ENCODE measurements at places on chromosomes 6 and 20.

DNA sequence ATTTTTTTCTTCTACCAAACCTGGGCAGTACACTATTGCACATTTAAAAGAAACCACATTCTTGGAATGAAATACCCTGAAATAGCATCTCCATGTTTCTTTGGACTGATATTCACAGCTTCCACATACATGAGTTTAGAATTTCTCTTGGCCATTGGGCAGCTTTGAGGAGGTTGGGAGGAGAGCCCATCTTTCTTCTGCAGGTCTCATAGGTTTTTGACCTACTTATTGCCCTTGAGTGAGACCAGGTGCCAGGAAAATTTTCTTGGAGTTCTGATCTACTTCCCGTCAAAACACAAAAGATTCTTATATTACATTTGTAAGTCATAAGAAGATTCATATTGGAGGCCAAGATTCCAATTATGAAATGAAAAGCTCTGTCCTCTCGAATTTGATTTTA is 212.0 kb downstream of the IBTK start:
- no peak for DNase-seq

- DNase-seq = no peak
Measured at GRCh38 chr6:125188594-125189203, 35.1 kb downstream of the TPD52L1 start.

DNA sequence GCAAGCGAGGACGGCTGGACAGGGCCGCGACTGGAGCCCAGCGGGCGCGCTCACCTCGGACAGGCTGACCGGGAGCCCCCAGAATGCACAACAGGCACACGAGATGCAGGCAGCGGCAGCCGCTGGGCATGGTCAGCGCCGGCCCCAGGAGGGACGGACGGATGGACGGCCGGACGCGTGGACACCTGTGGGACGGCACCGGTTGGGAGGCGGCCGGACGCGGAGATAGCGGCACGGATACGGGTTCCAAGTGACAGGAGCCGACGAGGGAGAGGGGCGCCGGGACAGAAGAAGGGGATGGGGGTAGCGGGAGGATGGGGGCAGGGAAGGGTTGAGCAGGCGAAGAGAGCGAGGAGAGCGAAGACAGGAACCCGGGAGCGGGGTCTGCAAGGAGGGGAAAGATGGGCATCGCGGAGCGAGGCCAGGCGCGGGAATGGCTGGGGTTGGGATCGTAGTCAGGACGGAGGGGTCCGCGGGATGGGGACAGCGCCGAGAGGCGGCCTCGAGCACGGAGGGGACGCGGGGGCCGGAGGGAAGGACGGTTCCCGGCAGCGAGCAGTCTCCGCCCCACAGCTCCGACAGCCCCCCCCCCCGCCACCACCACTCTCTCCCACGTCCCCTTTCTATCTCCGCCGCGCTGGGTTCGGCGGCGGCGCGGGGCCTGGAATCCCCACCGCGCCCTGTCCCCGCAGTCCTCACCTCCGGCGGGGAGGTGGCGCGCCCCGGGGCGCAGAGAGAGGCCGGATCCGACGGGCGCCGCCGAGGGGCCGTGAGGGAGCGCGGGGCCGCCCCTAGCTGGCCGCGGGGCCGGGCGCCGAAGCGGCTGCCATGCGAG is 435 bp downstream of the DLK2 start:
- DNase-seq = peak; percentile 13

GRCh38 chr20:16011056-16011455 is 562.2 kb downstream of the KIF16B start:
- no peak for DNase-seq

DNA sequence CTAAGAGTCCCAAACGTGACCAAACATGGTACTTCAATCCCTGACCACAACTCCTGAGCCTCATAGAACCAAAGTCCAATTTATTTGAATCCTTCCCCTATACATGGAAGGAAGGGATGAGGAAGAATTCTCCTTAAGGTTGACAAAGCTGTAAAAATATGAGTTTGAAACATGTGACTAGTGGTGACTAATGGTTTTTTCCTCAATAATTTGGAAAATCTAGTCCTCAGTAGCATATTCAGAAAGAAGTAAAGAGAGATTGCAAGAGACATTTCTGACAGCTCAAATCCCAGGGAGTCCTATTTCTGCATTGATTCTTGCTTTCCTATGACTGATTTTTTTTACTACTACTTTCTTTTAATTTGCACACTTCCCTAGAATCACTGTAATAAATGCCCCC is 443.7 kb downstream of the FRK start:
- no peak for DNase-seq

DNA sequence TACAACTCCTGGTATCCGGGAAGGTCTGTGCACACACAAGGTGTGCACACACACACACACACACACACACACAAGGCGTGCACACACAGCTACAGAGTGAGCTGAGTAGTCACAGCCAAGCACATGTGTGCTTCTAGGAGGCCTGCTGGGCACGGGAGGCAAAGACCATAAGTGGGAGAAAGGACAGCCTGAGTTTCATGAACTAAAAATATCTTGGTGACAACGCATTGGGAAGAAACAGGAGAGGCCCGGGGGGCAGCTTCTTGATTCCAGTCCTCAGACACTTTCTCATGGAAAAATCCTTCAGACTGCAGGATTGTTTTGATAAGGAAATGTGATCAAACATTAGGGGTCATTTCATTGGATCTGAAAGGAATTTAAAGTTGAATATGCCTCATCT is 2.6 kb downstream of the TRAF3IP2 start:
- no peak for DNase-seq

GRCh38 chr20:25205277-25206062 is 10.0 kb downstream of the ENTPD6 start:
- DNase-seq = no peak

GRCh38 chr6:31065556-31065955 is 46.8 kb downstream of the C6orf15 start:
- no peak for DNase-seq

- no peak for DNase-seq
Measured at GRCh38 chr20:59530782-59531181, 73.6 kb upstream of the PHACTR3 start.

DNA sequence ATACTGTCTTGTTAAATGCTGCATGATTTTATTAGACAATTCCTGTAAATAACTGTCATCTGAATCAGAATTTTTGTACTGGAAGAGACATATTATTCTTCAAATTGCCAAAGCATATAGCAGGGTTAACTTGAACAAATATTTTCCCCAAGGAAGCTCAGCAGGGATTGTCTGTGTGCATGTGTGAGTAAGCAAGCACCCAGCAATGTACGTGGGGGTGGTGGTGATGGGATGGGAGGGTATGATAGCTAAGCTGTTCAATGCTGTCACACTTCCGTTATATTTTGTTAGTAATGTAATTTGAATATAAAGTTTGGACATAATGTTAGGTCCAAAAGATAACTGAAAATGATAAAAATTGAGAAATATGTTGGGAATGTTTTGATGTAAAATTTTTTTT is 118.1 kb downstream of the MYB start:
- no peak for DNase-seq

DNA sequence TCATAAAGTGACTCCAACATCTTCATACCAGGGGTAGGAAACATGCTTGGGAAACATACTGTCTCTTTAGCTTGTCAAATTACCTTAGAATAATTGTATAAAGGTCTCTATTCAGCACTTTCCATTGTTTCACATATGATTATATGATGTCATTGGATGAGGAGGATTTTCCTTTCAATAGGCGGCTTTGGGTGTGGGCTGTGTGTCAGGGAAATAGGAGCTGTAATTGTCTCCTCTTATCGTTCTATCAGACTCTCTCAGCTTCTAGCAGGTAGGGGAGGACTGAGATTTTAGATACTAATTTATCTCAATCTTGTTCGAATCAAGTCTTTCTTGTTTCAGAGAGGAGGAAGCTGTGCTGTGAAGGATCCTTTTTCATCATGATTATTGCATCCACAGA is 179.4 kb upstream of the OLIG3 start:
- no peak for DNase-seq

DNA sequence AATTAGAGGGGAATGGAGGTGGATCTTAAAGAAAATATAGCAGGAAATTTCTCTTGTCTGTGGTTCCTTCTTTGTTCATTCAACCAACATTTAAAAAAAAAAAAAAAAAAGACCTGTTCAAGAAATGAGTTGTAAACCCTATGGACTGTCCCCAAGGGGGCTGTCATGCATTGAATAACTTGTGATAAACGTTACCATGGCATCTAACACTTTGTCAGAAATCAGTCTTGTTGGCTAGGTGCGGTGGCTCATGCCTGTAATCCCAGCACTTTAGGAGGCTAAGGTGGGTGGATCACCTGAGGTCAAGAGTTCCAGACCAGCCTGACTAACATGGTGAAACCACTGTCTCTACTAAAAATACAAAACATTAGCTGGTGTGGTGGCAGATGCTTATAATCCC is 381.7 kb downstream of the BCKDHB start:
- no peak for DNase-seq

DNA sequence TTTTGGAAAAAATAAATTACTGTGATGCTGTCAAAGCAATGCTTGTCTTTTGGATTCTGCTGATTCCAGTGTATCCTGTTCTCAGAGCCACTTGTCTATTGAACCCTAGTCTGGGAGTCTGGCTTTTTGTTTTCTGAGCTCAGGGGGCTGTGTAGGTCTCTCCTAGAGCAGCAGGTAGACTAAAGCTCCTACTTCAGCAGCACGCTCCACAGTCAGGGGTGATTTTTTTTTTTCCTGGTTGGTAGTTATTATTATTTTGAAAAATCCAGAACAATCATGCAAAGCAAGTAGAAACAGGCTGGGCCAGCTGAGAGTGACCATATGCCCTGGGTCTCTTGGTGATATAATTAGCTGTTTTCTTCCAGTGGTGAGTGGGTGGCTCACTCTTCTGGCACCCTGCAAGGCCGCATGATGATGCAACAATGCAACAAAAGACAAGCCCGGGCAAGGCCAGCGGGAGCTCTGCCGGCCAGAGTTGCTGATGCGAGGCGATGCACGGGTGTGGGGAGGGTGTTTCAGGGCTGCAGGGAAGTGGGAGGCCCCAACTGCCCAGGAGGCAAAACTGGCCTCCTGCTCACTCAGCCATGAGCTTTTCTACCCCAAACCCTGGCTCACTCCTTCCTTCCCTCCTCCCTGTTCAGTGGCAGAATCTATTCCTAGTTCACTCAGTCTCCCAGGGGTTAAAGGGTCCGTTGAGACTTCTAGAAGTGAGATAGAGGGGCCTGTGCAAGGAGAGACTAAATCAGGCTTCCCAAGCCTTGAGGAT is 11.5 kb upstream of the CDKN1A start:
- DNase-seq = no peak

DNA sequence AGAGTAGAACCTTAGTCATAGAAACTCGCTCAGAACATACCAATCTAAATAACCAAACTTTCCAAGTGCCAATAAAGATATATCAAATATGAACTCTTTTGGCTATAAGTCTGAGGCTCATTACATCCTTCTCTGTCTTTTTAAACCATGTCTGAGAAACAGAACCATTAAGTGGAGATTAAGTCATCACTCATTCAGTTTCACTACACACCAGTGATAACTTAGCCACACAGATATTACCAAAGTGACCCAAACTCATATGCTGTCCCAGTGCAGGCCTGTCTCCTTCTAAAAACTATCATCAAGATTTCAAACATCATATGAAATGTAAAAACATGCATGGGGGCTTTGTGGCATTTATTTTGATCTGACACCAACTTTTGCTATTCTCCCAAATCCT is 12.0 kb downstream of the GCLC start:
- no peak for DNase-seq

- peak; percentile 35 for DNase-seq
Measured at GRCh38 chr20:16801919-16802651, 53.9 kb downstream of the OTOR start.

DNA sequence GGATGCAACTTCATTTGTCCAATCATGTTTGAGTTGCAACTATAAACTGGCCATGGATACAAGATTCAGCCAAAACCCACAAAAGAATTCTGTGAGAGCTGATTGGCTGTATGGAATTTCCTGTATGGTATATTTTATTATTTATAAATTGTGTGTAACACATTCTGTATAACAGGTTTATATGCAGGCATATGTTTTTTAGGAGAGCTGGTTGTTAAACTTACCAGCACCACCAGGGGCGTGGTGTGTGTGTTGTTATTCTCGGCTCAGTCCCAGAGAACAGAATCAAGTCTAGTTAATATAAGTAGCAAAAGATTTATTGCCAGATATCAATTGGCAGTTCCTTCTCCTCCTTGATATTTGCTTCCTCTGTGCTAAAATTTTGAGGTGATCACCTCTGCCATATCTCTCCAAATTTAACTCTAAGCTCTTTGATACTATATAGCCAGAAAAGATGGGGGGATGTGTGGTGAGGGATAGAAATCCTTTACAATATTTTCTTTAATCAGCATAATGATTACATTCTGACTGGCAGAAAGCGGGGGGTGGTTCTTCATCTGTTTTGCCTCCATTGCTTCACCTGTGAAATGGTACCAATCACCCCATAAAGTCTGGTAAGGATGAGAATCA is 22.9 kb downstream of the CNBD2 start:
- no peak for DNase-seq

DNA sequence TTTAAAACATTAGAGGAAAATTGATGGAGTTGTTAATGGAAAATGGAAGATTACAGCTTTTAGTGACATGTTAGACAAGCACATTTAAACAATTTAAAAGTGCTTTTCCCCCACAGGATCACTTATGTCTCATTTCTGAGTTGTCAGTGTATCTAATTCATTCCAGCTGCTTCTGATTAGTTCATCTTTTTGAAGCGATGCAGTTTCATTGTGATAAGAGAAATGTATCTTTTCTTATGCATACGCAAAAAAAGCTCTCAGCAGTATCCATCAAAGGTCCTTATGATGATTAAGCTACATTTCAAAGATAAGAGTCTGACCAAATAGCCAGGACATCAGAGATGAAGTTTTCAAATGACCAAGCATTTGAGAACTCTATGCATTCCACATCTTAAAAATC is 572.6 kb upstream of the SYNCRIP start:
- no peak for DNase-seq

DNA sequence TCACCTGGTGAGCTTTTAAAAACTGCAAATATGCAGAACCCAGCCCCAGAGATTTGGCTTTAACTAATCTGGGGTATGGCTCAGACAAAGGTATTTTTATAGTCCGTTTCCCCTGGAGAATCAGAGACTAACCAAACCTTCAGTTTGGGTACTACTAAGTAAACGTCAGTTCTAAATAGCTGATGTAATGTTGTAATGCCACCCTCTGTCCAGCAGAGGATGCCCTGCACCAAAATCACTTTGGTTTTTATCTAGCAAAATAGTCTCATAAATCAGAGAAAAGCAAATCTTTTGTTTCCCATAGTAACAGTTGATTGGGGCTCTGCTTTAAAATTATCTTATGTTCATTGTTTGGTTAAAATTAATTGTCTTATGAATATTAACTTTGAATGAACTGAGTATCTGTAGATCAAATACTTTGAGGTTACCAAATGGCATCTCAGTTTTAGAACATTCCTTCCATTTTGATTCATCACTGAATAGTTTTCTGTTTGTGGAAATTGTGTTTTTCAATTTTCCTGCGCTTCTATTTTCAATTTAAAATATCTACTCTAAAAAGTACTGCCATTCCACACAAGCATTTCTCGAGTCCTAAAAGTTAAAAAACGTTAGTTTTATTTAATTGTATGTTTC is 278.3 kb upstream of the PLCB4 start:
- DNase-seq = no peak
